PC-3 (cell line): ENCODE measurements at places on chromosomes 1 and 21.

DNA sequence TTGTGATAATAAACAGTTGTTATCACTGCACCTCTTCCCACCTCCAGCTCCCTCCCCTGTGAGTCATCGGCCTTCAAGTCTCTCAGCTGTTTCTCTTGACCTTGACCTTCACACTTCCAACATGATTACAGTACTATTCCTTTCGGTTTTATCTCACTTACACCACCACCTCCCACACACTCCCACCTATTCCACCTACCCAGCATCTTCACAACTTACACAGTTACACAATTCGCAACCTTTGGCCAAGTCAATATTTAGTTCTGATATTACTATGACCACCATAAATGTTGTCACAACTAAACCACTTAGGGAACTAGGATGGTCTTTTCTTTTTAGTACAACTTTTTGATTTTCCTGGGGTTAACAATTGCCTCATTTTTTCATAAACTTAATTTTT lies 60.2 kb downstream of the RIPK4 start:
- no peak for DNase-seq
- H3K27me3 ChIP-seq: no peaks in the 10 kb centered on the region
- H3K4me3 ChIP-seq: no peak overlapping the region
- peaks cover 52% of the 10 kb centered on the region for H3K4me1 ChIP-seq

DNA sequence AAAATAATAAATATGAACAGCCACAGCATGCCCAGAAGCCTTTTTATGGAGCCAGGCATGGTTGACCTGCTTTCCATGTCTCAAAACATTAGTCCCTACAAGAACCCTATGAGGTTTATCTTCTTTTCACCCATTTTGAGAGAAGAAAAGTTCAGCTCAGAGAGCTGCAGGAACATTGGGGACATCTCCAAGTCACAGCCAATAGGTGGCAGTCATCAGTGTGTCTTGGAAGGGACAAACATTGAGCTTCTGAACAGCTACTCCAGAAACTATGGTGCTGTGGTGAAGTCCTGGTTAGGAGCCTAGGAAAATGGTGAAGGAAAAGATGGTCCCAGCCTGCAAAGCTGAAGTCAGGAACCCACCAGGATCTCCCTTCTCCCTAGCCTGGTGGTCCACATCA lies 73.6 kb downstream of the JMJD4 start:
- DNase-seq: no peak
- H3K27me3 ChIP-seq: no peaks in the 10 kb centered on the region
- no peak overlapping the region for H3K27ac ChIP-seq

DNA sequence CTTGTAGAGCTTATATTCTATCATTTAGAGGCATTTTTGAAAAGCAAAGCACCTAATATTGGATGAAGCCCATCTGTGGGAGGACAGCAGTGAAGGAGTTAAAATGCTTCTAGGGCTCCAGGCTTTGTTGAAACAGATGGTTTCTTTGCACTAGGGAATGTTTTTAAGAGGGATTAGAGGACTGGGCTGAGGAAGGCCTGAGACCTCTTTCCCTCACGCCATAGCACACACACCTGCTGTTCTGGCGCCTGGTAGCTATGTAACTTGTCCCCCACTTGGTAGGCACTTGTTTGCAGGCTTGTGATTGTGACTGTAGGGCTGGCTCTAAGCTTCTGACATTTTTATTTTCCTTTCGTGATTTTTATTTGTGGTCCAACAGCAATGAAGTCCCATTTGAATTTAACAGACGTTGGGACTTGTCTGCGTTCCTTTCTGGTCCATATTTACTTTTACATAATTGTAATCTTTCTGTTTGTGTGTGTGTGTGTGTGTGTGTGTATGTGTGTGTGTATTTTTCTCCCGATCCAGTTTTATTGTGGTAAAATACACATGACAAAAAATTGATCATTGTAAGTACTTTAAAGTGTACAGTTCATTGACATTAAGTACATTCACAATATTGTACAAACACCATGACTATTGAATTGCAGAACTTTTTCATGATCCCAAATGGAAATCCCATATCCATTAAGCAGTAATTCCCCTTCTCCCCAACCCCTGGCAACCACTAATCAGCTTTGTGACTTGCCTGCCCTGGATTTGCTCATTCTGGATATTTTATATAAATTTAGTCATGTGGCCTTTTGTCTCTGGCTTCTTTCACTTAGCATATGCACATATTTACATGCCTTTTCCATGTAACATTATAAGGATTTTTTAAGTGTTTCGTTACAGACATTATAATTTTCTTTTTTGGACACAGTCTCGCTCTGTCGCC lies 33.5 kb upstream of the MACF1 start:
- DNase-seq: no peak
- H3K36me3 ChIP-seq: no peaks in the 10 kb centered on the region
- no peak overlapping the region for H3K27ac ChIP-seq
- H3K4me3 ChIP-seq: no peak overlapping the region
- no peaks in the 10 kb centered on the region for H3K27me3 ChIP-seq
- 0 out of 2 replicates have a peak, but pooled peaks cover 4% of the 10 kb centered on the region for H3K4me1 ChIP-seq

GRCh38 chr1:30523055-30524020 lies 200.0 kb downstream of the MATN1 start:
- peak; percentile 66 for DNase-seq
- no peaks in the 10 kb centered on the region for H3K27me3 ChIP-seq
- no peak overlapping the region for H3K4me3 ChIP-seq
- peaks cover 15% of the 10 kb centered on the region; the same call in 1 of the 2 replicates for H3K4me1 ChIP-seq

- H3K4me1 ChIP-seq: peaks cover 30% of the 10 kb centered on the region
- peaks cover 8% of the 10 kb centered on the region for H3K36me3 ChIP-seq
- H3K27ac ChIP-seq: peak within 1 kb of the TSS; percentile 84
- H3K4me3 ChIP-seq: peak within 1 kb of the TSS; percentile 75
- no peaks in the 10 kb centered on the region for H3K27me3 ChIP-seq
Measured at GRCh38 chr21:46285206-46285661, at the start of gene MCM3AP. TSS of gene MCM3AP (minus strand) at chr21:46285611. CDS start at chr21:46285286, 325 bp downstream.

DNA sequence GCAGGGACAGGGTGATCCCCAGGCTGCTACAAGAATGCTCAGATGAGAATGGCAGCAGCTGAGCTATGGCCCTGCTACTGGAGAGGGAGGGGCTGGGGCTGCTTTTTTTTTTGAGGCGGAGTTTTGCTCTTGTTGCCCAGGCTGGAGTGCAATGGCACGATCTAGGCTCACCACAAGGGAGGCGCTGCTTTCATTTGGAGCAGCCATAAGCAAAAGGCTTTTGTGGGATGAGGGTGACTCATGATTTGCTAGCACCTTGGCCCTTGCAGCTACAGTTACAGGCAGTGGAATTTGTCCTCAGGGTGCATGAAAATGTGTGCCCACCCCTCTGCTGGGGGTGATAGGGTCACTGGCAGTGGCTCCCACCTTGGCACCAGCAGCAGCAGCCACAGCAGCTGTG lies 32.4 kb upstream of the CYP4A22 start:
- peak; percentile 44 for DNase-seq
- H3K27me3 ChIP-seq: no peaks in the 10 kb centered on the region
- H3K4me3 ChIP-seq: no peak overlapping the region
- no peak overlapping the region for H3K27ac ChIP-seq
- no peaks in the 10 kb centered on the region for H3K36me3 ChIP-seq

DNA sequence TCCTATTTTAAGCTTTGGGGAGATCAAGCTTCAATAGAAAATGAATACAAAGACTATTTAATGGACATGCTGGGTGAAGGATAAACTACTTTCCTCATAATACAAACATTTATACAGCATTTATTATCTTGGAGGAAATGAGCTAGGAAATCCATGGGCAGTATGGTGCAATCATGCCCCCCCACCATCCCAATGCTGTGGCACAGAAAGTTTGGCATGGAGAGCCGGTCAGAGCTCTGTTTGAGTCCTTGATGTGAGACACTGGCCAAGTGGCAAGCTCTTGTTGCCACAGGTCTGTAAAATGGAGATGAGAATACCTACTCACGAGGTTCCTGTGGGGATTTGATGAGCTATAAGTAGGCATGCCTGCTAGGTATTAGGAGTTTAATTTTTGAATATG lies 120.6 kb downstream of the MAB21L3 start:
- no peaks in the 10 kb centered on the region for H3K4me1 ChIP-seq
- no peaks in the 10 kb centered on the region for H3K36me3 ChIP-seq
- H3K4me3 ChIP-seq: no peak overlapping the region
- H3K27me3 ChIP-seq: peaks cover 9% of the 10 kb centered on the region

- no peak overlapping the region for H3K4me3 ChIP-seq
- peaks cover 70% of the 10 kb centered on the region for H3K27me3 ChIP-seq
- no peaks in the 10 kb centered on the region for H3K4me1 ChIP-seq
- no peak overlapping the region for H3K27ac ChIP-seq
- no peak for DNase-seq
Measured at GRCh38 chr1:62897788-62898187, 113.9 kb downstream of the ATG4C start.

DNA sequence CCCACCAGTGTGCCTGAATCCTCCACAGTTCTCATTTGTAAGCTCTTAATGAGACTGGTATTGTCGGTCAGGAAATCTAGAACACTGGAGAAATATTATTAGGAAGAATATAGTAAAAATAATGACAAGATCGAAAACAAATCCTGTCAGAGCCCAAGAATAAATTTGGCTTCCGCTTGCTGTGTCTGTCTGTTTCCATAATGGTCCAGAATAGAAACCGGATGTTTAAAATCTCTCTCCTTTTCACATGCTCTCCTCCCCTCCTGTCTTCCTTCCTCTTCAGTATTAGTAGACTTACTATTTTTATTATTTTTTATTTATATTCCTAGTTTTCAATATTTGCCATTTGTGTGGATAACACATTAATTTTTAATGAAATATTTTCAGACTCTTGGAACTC lies 187.7 kb downstream of the SDCCAG8 start:
- H3K27ac ChIP-seq: no peak overlapping the region
- no peak for DNase-seq
- H3K4me3 ChIP-seq: no peak overlapping the region
- no peaks in the 10 kb centered on the region for H3K4me1 ChIP-seq

DNA sequence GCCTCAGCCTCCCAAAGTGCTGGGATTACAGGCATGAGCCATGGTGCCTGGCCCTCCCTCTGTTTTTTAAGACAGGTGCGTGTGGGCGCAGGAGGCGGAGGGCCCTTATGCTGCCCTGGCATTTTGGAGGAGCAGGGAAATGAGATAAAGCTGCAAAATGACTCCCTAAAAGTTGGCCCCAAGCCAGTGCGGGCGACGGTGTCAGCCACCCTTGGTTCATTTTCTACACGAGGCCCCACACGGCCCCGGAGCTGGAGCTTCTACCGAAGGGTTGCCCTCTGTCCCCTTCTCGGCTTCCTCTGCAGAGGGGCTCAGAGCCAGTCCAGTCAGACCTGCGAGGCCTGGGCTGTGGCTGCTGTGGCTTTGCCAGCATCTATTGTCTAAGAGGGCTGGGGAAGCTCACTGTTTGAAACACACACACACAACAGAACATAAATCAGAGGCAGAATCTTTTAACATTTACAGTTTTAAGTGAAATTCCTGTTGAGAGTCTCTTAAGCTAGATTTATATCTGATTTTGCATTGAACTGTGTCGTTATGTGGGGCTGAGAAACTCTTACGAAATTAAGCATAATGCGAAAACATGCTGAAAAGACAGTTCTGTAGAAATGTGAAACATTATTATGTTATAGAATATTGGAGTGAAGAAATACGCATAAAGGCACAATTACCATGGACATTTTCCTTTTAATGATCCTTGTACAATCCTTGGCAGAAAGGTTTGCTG lies 255.9 kb downstream of the CAMTA1 start:
- H3K36me3 ChIP-seq: no peaks in the 10 kb centered on the region
- H3K27me3 ChIP-seq: peaks cover 55% of the 10 kb centered on the region

- peaks cover 43% of the 10 kb centered on the region for H3K4me1 ChIP-seq
- H3K27ac ChIP-seq: peak overlapping the region; percentile 54
- no peaks in the 10 kb centered on the region for H3K27me3 ChIP-seq
- peak; percentile 67 for DNase-seq
- no peak overlapping the region for H3K4me3 ChIP-seq
Measured at GRCh38 chr1:198121056-198121826, 35.6 kb upstream of the NEK7 start.

GRCh38 chr1:184513421-184513820 lies 126.6 kb downstream of the C1orf21 start:
- H3K27me3 ChIP-seq: no peaks in the 10 kb centered on the region
- no peaks in the 10 kb centered on the region; the same call in 1 of the 2 replicates for H3K4me1 ChIP-seq
- H3K36me3 ChIP-seq: no peaks in the 10 kb centered on the region
- no peak overlapping the region for H3K4me3 ChIP-seq

DNA sequence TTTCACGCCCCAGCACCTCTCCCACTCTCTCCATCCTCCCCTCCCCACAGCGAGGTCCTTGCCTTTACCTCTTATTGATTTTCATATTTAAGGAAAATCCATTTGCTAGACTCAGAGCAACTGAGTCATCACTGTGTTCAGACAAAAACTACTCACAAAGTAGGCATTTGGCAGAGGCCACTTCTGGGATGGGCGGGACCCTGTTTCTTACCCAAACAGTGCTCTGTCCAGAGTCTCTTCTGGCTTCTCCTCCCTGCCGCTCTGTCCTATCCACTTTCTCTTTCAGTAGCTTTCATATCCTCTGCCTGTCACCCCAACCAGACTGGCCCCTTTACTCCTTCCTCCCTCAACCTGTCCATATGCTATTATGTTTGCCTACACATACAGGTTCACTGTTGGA lies 2.4 kb upstream of the NAV1 start:
- H3K4me3 ChIP-seq: peak overlapping the region; percentile 44; the same call in 1 of the 2 replicates
- no peaks in the 10 kb centered on the region for H3K36me3 ChIP-seq
- no peaks in the 10 kb centered on the region for H3K27me3 ChIP-seq
- DNase-seq: peak; percentile 74

DNA sequence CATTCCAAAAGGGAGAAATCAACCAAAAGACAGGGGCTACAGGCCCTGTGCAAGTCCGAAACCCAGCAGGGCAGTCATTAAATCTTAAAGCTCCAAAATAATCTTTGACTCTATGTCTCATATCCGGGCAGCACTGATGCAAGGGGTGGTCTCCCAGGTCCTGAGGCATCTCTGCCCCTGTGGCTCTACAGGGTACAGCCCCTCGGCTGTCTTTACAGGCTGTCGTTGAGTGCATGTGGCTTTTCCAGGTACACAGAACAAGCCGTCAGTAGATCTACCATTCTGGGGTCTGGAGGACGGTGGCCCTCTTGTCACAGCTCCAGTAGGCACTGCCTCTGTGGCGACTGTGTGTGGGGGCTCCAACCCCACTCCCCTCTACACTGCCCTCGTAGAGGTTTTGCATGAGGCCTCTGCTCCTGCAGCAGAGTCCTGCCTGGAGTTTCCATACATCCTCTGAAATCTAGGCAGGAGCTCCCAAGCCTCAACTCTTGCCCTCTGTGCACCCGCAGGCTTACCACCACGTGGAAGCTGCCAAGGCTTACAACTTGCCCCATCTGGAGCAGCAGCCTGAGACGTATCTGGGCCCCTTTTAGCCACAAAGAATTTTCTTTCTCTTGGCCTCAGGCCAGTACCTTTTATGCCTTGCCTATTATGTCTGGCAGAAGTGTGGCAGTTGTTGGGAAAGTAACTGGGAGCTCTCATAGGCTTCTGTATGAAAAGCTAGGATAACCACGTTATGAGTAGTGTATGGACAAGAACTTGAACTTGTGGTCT lies 52.5 kb downstream of the POU2F1 start:
- H3K4me3 ChIP-seq: no peak overlapping the region
- no peaks in the 10 kb centered on the region for H3K27me3 ChIP-seq
- H3K27ac ChIP-seq: no peak overlapping the region

DNA sequence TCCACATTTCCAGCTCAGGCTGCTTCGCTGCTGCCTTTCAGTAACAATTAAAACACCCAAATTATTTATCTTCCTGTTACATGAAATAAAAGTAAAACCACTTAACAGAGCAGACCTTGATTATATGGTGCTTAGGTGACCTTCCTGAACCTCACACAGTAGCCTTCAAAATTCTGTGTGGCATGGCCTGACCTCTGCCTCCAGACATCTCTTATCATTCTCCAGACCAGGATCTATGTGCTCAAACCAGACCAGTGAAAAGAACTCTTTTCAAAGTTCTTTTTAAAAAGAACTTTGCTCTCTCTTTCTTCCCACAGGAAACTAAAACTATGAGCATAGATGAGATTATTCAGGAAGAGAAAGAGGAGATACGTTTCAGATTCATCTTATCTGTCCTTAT lies 37.8 kb downstream of the KIAA0319L start:
- H3K27me3 ChIP-seq: no peaks in the 10 kb centered on the region
- H3K4me3 ChIP-seq: no peak overlapping the region
- H3K27ac ChIP-seq: no peak overlapping the region
- H3K36me3 ChIP-seq: no peaks in the 10 kb centered on the region
- DNase-seq: no peak
